Colonic mucosa (tissue), 4 donors: ENCODE measurements at places on chromosomes 12 and 14. TPM values are rescaled to one million over a fixed set of nuclear protein-coding genes. Genes with fewer than 3 reads are reported as not detected.

The ANKRD13A gene
- 39.9 TPM for total RNA-seq

The OTOGL gene
- 0.27 TPM for total RNA-seq

The PPTC7 gene
- total RNA-seq: 34.9 TPM

The HVCN1 gene
- 1.5 TPM for total RNA-seq

The CDK4 gene
- total RNA-seq: 45.7 TPM

The CD69 gene
- total RNA-seq: 1.4 TPM
